Stimulated activated CD4-positive, alpha-beta T cell treated with anti-CD3 and anti-CD28 coated beads, TNF-alpha, amount 100 ng/mL, for 48 hours (primary cell): ENCODE measurements at places on chromosomes 1 and 21.

GRCh38 chr1:208004851-208005250 is 93.9 kb upstream of the CD34 start:
- no peak for DNase-seq

GRCh38 chr1:228882771-228883450 is 147.6 kb downstream of the RHOU start:
- no peak for DNase-seq

- DNase-seq, result no peak
These were observed 18.5 kb downstream of the RIIAD1 start for GRCh38 chr1:151739590-151740355.

DNA sequence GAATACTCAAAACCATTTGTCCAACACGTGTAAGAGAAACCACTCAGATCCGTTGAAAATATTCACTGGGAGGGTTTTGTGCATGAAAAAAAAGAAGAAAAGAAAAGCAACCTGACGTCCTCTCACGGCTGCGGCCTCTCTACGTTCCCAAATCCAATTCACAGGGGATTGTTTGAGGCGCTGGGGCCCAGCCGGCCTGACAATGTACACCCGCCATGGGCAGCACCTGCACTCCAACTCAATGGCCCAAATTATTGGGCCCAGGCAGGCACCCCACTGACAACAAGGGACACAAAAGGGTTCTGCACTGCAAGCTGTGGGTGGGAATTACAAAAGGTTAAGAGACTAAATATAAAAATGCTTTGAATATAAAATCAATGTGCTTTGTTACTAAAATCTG is 41.5 kb downstream of the MORN1 start:
- no peak for DNase-seq

- DNase-seq, result no peak
These were observed 55.6 kb downstream of the PEX14 start for GRCh38 chr1:10530281-10530740.

DNA sequence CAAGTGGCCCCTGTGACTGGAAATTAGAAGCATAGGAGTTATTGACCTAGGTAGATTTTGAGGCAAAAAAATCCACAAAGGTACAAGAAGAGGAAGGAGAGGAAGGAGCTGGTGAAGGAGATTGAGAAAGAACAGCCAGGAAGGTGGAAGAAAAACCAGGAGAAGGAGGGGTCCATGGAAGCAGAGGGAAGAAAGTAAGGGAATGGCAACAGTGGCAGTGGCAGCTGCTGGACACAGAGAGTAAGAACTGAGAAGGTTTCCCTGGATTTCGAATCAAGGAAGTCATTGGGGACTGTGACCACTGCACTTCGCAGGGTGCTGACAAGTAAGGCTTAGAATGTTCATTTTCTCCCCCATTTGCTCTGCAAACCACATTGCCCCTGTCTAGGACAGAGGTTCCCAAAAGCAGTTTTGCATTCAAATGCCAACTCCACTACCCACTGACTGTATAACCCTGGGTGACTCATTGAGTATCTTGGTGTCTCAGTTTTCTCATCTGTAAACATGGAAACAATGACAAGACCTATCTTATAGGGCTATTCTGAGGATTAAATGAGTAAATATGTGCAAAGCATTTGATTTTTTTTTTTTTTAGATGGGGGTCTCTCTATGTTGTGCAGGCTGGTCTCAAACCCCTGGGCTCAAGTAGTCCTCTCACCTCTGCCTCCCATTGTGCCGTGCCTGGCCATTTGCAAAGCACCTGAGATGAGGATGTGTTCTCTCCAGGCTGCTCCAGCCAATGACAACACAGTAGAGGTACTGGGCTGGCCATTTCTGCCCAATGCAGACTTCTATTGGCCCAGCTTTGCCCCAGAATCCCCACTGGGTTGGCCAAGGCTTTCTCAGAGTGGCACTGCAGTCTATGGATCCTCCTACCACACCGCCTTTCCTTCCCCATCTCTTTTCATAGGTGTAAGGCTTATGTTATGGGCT is 9.3 kb upstream of the CAPN2 start:
- no peak for DNase-seq

DNA sequence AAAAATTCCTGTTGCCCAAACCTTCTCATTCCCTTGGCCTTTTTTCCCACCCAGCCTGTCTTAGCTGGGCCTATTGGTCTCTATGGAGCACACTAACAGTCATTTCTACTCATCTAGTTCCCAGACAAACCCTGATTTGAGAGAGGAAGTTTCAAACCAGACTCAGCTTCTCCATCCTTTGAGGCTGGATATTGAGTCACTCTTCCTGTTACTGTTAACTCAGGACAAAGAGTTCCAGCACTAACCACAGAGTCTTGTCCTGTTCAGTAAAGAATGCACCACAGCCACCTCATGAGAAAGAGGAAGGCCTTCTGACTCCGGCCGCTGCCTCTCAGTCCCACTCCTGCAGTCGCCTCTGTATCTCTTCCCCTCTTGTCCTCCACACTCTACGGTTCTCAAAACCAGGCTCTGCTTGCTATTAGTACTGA is 137.8 kb downstream of the PTPRC start:
- no peak for DNase-seq

DNA sequence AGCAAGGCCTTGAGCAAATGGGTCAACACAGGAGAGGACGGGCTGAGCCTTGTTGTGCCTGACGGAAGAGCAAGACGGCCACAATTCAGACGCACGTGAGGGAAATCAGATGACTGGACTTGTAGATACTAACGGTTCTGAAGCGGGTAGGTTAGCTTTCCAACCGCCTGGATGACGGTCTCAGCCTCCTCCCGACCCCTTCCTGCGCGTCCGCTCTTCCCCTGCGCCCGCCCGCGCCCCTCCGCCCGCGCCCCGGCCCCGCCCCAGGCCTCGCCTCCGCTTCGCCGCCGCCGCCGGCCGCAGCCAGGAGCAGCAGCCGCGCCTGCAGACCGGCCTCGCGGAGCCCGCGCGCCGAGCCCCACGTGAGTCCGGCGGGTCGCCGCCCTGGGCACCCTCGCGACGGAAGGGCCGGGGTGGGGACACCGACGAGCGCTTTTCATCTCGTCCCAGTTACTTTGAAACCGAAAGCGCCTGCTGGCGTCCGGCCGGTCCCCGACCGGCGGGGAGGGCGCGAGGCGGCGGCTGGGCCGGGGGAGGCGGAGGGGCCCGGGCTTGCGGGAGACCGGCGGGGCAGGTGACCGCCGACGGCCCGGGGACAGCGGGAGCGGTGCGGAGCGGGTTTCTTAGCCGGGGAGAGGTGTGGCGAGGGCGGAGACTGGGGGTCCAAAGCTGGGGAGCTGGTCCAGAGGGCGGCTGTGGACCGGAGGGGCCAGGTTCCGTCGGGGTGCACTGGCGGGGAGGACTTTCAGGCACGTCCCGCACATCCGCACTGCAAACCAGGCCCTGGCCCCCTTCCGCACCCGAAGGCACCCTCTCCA is at the start of gene TRAF5:
TSS of gene TRAF5 (plus strand) at position 306 of the 818 bp plus-strand sequence. CDS start 26,407 bp downstream, outside the sequence.
- DNase-seq, result no peak

DNA sequence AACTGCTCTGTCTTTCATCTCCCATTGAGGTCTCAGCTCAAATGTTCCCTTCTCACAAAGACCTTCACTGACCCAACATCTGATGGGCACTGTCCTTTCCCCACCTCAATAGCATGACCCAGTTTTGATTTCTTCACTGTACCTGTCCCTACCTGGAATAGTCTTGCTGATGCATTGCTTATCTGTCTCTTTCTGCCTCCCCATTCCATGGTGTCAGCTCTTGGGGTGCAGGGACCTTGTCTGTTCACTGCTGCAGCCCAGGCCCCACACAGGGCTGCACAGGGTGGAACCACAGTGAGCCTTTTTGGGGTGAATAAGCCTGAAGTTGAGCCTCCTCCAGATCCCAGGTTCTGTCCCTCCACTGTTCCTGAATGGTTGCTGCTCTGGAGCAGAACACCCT is 414.9 kb downstream of the PTPRU start:
- DNase-seq, result no peak

GRCh38 chr1:200034262-200034557 is 6.7 kb downstream of the NR5A2 start:
- DNase-seq, result no peak

GRCh38 chr21:14595449-14595848 is 49.3 kb upstream of the SAMSN1 start:
- no peak for DNase-seq

DNA sequence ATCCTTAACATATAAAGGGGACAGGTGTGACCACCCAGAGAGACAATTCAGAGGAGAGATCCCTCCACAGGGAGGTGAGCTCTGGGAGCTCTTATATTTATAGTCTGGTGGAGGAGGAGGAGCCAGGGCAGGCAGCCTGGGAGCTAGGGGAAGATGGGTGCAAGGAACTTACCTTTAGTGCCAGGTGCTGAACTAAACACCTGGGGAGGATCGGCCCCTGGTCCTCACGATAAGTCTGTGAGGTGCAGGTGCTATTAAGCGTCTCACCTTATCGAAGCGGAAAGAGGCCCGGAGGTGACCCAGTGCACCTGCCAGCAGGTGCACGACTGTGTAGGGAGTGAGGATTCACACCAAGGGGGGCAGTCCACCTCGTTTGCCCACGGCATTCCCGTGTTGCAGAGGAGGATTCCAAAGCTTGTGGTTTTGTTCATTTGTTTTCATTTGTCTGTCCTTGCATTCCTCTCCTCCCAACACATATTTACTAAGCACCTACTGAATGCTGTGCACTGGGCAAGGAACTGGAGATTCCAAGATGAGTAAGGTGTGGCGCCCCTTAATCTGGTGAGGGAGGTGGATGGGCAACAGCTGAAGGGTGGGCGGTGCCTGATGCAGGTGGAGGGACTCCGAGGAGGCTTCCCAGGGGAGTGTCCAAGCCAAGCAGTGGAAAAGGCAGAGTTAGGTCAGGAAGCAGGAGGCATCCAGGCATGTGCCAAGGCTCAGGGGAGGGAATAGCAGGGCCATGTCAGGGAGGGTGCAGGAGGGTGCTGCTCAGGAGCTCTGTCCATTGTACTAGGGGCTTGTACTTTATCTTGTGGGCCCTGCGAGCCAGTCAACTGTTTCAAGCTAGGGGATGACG is 11.5 kb downstream of the ARHGEF10L start:
- no peak for DNase-seq

DNA sequence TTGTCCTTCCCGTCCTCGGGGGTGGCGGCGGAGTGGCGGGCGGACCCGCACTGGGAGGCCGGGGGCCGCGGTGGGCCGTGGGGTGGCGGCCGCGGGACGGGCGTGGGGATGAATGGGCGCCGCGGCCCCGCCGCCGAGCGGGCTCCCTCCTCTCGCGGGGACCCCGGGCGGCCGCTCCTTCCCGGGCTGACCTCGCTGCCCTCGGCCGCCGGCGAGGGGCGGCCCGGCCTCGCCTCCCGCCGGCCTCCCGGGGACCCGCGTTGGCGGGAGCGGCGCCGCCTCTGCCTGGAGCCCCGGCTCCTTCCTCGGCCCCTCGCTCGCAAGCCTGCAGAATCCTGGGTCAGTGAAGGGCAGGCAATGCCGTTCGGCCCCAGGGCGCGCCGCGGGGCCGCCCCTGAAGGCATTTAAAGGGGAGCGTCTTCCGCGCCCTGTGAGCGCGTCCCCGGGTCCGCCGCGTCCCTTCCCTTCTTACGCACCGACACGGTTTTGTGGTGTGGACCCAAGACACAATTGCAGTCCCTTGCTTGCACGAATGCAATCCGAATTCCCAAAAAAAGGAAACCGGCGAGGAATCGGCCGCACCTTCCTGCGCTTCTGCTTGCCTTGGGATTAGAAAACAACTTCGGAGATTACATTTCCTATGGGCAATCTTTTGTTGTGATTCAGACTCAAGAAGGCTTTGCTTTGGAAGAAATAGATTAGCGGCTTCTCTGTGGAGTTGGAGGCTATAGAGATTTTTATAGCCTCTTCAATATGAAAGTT is 776 bp downstream of the ITSN1 start:
- no peak for DNase-seq

- DNase-seq, result no peak
These were observed 30.4 kb upstream of the C1orf174 start for GRCh38 chr1:3930301-3931006.

DNA sequence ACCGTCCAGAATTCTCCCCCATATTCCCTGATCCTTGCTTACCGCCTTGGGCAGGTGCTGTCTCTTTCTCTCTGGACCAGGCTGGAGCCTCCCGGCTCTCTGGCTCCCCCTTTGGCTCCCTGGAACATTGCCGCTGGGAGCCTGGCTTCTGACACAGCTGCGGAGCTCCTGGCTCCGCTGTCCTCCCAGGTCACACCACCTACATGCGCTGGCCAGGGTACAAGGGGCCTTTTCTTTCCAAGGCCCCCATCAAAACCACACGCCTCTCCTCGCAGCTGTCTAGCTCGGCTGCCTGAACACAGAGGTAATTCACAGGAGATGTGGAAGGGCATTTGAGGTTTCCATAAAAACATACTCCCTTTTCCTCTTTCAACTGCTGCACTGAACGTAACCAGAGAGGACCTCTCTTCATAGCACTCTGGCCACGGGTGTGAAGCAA is 7.5 kb upstream of the ZNF648 start:
- DNase-seq, result peak; percentile 26

DNA sequence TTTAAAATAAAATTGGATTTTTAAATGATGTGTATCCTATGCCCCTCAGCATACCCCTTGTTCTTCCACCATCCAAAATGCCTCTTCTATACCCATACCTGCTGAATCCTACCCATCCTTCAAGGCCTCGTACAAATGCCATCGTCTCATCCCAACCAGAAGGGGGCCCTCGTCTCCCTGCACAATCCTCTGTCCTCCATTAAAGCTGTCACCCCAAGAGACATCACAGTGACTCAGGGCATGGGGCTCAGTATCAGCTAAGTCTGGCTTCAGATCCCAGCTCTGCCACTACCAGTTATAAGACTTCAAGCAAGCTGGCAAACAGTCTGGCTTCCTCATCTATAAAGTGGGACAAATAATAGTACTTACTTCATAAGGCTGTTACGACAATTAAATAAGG is 23.8 kb downstream of the IGFN1 start:
- DNase-seq, result no peak

GRCh38 chr1:18415448-18416027 is 65.2 kb upstream of the KLHDC7A start:
- DNase-seq, result no peak

- no peak for DNase-seq
These were observed 6.4 kb downstream of the IL6R start for GRCh38 chr1:154411525-154411924.

DNA sequence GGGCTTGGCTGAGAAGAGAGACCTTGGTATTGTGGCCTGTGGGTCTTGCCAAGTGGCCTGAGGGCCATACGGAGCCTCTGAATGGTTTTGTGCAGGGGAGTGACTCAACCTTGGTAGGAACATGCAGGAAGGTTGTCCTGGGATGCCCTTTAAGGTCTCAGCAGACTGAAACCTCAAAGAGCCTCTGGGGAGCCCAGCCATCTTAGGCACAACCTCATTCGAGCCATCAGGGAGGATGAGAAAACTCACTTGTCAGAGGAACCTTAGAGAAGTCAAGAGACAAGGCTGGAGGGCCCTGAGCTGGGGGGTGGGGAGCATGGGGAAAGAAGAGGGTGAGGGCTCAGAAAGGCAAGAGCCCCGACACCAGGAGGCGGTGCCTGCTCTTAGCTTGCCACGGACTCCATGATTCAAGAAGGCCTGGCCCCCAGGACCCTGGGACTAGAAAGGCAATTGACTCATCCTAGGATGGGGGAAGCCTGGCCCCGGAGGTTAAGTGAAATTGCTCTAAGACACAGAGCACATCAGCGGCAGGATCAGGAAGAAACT is 13.0 kb downstream of the IFI6 start:
- DNase-seq, result no peak

DNA sequence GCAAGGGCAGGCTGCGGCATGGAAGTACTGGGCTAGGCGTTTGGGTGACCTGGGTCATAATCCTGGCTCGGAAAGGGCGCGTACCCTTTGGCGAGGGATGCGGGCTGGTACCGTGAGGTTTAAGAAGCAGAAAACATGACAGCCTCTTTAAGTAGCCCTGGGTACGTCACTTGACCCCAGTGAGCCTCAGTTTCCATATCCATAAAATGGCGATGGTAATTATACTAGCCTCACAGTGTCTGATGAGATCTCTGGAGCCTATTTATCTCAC is 700 bp downstream of the PIGV start:
- DNase-seq, result no peak

- no peak for DNase-seq
These were observed 9.3 kb downstream of the AHCYL1 start for GRCh38 chr1:109993885-109994284.
